ENCODE measurements at places on chromosomes 12 and 14.

DNA sequence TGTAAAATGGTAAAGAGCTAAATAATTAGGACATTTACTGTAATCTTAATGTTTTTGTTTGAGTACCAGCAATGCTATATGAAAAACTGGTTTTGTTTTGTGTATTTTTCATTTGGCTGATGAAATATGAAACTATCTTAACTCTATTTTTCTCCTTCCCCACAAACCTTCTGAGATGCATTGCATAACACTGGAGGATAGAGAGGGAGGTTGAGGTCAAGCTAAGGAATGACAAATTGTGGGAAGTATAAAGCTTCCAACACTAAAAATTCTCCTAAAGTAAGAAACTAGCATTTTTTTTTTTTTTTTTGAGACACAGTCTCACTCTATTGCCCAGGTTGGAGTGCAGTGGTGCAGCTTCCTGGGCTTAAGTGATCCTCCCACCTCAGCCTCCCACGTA, 31.5 kb upstream of the SRP54 start:
- no peak for DNase-seq

DNA sequence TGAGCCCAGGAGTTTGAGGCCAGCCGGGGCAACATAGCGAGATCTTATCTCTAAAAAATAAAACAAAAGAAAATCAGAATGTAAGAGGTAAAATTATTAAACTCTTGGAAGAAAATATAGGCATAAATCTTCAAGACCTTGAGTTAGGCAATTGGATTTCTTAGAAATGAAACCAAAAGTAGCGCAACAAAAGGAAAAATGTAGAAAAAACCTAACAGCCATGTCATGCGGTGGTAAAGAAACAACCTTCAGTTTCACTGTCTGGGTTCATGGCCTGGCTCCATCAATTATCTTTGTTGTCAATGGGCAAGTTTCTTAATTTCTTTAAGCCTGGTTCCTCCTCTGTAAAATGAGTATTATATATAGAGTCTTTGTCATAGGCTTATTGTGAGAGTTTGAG, 5.6 kb upstream of the GCH1 start:
- DNase-seq: no peak

DNA sequence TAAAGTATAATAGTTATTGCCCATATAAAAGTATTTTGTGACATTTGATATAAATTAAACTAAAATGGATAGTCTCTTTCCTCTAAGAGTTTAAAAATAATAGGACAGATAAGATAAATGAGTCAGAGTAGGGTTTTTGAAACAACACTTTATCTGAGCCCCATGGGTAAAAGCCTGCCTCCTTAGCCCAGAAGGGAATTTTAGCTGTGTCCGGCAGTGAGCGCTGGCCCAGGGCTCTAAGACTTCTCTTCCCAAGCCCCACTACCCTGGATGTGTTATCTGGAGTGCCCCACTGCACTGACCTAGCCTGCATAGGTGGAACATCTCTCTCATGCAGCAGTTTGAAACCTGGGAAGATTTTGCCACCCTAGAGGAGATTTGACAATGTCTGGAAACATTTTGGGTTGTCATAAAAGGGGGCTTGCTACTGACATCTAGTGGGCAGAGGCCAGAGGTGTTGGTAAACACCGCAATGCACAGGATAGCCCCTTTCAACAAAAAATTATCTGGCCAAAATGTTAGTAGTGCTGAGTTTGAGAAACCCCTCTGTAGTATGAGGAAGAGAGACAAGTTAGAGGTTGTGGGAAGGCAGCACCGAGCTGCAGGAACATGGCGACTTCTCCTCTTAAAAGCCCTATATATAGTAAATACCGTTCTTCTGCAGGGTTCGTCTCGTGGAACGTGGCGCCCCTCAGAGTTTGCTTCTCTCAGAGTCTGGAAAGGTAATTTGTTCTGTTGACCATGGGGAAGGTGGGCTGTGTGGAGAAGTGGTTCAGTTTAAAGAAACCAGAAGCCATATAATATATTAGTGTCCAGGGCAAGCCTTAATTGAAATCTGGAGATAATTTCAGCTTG, 29.3 kb upstream of the ATF1 start:
- no peak for DNase-seq

GRCh38 chr12:20350026-20350425, 18.3 kb upstream of the PDE3A start:
- no peak for DNase-seq

GRCh38 chr12:95959107-95959506, 16.0 kb downstream of the AMDHD1 start:
- DNase-seq: no peak

DNA sequence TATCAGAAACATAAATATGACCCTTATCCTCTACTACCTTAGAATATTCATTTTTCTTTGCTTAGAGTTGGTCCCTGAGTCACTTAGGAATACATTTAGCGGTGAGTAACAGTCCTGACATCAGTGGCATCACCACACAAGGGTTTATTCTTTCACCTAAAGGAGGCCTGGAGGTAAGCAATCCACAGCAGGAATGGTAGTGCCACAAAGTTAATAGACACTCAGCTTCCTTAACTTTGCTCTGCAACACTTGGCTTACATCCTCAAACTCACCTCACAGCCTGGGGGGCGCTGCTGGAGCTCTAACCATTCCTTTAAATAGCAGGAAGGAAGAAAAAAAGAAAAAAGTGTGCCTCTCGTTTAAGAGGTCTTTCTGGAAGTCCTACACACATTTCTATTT, 29.1 kb downstream of the BBOF1 start:
- DNase-seq: no peak

Data from activated T-helper 9 cell treated with anti-CD3 and anti-CD28 coated beads, Interleukin-2, amount 50 U/mL, for 16 hours (primary cell).